ENCODE measurements at places on chromosomes 1 and 21.

GRCh38 chr1:163535807-163536206 lies 214.1 kb downstream of the NUF2 start:
- peak; percentile 51 for DNase-seq

DNA sequence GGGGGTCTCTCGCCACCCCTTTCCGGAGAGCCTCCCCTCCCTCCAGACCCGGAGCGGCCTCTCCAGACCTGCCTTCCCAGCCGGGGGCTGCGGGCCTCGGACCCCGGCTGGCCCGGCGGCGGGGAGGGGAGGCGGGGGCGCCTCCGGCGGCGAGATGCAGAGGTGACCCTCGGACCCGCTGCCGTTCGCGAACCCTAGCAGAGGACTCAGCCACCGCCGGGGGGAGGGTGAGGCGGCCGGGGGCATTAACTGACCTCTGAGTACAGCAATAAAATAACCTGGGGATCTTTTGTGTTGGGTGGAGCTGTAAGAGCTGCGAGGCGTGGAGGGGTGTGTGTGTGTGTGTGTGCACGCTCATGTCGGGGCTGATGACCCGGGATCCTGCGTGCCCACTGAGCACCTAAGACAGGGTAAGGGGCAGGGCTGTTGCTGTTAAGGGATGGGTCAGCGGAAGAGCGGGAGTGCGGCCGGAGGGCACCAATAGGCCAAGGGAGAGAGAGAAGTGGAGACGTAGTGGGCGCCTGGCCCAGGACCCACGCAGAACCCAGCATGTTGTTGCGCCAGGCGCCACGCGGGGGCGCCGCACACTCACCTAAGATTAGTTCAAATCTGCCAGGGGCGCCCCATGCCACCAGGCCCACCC lies 6.3 kb downstream of the HAPLN2 start:
- no peak for DNase-seq

DNA sequence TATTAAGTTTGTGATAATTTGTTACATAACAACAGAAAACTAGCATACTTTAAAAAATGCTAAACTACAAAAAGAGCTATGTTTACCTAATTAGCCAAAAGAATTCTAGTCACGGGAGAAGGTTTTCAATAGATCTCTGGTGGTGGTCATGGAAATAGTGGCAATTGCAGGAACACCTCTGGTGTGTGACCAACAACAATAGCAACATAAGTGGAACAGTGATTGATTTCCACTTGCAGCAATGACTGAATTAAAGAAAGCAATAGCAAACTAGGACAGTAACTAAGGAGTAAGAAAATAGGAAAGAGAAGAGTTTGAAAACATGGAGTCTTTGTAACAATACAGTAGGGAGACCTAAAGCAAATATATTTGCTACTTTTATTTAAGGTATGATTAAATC lies 171.3 kb upstream of the ADGRL4 start:
- no peak for DNase-seq

DNA sequence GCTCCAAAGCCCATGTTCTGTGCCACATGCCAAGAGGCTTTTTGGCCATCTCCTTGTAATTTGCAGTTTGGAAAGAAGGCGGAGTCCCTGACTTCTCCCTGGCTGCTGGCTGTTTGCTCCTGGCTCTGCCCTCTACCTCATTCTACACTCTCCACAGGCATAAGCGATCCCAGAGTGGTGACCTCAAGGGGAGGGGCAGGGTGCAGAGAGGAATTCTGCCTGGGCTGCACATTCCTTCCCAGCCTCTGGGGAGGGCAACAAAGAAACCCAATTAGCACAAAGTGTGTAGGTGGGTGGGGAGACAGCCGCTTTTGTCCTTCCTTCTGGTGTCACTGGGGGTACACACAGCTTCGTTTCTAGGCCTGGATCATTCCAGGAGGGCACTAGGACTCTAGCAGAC lies 95.3 kb downstream of the HIVEP3 start:
- peak; percentile 36 for DNase-seq

DNA sequence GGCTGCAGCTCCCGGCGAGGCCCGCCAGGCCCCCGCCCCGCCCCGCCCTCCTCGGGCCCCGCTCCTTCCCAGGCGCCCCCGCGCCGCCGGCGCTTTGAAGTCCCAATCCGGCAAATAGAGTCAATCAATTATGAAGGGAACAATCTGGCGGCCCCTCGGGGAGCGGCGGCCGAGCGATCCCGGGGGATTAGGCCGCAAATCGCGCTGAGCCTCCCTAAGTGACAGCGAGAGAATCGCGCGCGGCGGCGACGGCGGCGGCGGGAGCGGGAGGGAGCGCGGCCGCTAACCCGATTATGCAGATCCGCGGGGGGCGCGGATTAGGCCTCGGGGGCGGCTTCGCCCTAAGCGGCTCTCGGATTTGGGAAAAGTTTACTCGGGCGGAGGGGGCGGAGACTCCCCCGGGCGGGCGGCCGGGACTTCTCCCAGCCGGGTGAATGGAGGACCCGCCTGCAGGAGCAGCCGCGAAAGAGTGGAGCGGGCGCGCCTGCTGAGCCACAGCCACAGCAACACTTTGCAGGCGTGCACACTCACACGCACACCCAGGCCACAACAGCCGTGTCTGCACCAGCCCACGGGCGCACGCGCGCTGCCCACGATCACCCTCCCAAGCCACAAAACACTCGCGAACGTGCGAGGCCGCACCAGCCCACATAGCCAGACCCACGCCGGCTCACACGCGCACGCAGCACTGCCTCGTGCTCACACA lies 23.0 kb upstream of the DMBX1 start:
- no peak for DNase-seq

GRCh38 chr1:150777544-150777943 lies 12.0 kb upstream of the CTSS start:
- no peak for DNase-seq

- DNase-seq = peak; percentile 36
These were observed 3.7 kb downstream of the KNCN start for GRCh38 chr1:46547481-46548383.

DNA sequence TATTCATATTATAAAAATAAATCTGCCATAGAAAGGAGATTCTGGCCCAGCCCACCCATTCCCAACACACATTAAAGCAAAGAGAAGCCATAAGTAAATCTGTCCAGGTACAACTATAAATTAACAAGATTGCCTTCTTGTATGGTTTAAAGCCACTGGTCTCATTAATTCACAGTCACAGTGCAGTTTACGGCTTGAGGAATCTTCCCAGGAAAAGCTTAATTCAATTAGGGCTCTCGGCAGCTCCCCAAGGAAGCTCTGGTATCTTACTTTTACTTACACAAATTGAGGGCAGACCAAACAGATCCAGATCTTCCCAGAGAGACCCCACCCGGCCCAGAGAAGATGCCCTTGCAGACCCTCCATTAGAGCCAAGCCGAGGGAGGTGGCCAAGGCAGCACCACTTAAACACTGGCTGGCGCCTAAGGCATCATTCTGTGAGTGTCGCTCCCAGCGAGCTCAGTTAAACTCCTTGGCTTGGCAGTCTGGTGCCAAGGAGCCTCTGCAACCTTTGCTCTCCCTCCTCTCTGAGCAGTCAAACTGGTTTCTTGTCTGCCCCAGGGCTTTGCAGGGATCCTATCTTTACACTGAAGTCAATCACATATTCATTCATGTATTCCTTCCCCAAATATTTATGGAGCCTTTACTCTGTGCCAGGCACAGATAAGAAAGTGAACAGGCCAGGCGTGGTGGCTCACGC lies 10.7 kb downstream of the SLC9A1 start:
- DNase-seq = no peak

DNA sequence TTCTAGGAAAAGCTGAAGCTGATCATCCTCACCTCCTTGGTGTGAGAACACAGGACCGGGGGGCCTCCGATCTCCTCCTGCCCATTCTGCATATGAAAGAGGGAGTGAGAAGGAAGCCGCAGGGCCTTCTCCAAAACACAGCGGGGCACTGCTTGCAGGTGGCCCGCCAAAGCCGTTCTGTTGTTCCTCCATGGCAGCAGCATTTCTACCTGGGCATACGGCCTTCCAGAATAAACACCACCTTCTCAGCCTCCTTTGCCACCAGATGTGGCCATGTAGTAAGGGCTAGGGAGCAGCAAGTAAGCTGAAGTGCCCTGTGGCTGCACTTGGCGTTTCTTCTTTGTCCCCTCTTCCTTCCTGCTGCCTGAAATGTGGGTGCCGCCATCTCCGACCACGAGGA lies 214.9 kb downstream of the TOMM20 start:
- DNase-seq = no peak

- DNase-seq = no peak
These were observed 97.3 kb downstream of the MAP3K21 start for GRCh38 chr1:233424779-233425178.

Measured in fibroblast of skin of abdomen (primary cell).